ENCODE measurements at places on chromosomes 3 and 15. TPM values are rescaled to one million over a fixed set of nuclear protein-coding genes. Genes with fewer than 3 reads are reported as not detected.

Gene KCNMB3
- polyA plus RNA-seq, result 2.2 TPM

Gene ANKRD34C
- not detected for polyA plus RNA-seq

Gene EPHB1
- 0.49 TPM for polyA plus RNA-seq

Gene GNAT1
- polyA plus RNA-seq, result not detected

Measured in adipose tissue (tissue), 3 donors.